Stimulated activated CD8-positive, alpha-beta memory T cell treated with anti-CD3 and anti-CD28 coated beads, Interleukin-4, amount 100 ng/mL, for 4 hours (primary cell): ENCODE measurements at places on chromosomes 11 and 22.

GRCh38 chr22:16975155-16975885 is 32.7 kb downstream of the GAB4 start:
- DNase-seq: no peak

DNA sequence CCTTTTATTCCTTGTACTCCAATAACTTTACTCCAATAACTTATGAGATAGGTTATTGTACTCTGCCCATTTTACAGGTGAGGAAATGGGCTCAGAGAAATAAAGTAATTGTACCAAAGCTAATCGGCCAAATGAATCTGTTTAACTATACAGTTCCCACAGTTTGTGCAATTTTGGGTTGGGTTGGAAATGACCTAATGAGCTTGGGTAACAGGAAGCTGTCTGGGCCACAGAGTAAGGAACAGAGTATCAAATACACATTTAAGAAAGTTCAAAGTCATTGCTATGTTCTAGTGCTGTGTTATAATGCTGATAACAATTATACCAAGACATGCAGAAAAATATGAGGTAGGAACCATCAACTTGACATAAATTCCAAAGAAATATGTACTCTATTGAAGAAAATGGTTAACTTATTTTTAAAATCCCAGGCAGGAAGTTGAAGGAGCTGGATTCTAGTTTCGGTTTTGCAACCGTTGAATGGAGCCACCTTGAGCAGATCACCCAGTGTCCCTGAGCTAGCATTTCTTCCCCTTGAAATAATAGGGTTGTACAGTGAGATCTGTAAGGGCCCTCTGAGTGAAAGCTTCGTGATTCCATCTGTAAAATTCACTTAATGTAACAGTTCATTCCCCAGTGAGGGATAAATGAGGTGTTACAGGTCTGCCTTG is 360.9 kb upstream of the NARS2 start:
- DNase-seq: no peak

DNA sequence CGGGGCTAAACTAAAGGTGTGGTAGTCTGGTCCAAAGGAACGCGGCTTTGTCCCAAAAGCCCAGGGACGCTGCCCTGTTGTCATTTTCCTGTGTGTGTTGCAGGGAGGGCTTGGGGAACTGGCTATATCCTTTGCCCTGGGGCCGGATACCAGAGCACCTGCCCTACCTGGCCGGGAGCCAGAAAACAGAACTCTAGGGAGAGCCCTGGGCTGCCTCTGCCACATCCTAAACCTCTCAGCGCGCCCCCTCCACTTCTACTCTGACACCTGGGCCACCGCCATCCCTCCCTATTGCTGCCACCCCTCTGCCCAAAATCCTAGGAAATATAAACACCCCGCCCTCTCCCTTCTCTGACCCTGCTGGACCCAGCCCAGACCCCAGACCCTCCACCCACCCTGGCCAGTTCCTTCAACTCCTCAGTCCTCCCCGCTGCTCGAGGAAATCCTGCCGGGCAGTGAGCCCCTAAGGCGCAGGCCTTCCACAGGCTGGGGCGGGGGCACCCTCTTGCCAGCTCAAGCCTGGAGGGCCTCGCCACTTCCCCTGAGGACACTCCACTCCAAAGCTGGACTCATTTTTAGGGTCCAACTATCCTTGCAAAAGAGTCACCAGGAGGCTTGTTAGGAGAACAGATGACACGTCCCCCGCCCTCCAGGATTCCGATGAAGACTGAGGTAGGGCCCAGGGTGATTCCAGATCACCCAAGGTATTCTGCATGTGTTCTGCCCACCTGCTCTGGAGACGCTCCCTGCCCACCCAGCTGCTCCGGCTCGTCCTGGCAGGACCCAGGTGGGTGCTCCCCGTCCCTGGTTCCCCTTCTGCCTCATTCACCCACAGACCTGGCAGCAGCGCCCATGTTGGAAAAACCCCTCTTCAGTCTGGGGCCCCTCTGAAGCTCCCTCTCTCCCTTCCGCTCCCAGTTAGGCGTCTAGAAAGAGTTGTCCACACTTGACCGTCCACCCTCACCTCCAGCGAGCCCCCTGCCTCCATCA is 12.2 kb downstream of the KCTD17 start:
- no peak for DNase-seq

- no peak for DNase-seq
Observed at GRCh38 chr11:62133328-62134065, 9.7 kb downstream of the INCENP start.

GRCh38 chr11:120547316-120547715 is 35.8 kb downstream of the GRIK4 start:
- DNase-seq: no peak

GRCh38 chr11:38176686-38177322 is 1578.8 kb upstream of the RAG2 start:
- DNase-seq: no peak

GRCh38 chr11:45472716-45473317 is 186.7 kb upstream of the SYT13 start:
- no peak for DNase-seq
